ENCODE measurements at places on chromosomes 11 and 22. TPM values are rescaled to one million over a fixed set of nuclear protein-coding genes. Genes with fewer than 3 reads are reported as not detected.

The CRYBB3 gene
- total RNA-seq: 0.40 TPM

The TMEM25 gene
- total RNA-seq: 5.3 TPM

The ACR gene
- total RNA-seq: not detected

The NXPE4 gene
- total RNA-seq: not detected

DNA sequence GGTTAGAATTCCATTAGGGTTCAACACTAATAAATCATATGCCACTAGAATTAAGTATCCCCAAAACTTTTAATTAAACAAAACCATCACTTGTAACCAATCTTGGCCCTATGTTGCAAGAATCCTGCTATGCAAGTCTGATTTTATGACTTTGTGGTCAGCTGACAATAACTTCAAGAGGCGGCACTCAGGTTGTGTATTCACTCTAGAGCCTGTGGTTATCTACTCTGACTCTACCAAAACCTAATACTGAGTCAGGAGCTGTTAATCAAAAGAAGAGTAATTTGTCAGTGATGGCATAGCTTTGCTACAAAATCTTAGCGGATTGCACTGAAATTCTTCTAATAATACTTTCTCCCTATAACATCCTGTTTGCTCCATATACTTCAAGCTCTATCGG lies 253.7 kb downstream of the AASDHPPT start:
- H3K27ac ChIP-seq: no peak overlapping the region
- no peaks in the 10 kb centered on the region for H3K4me1 ChIP-seq
- no peaks in the 10 kb centered on the region for H3K36me3 ChIP-seq
- no peak overlapping the region for H3K4me3 ChIP-seq
- H3K27me3 ChIP-seq: no peaks in the 10 kb centered on the region

- H3K27ac ChIP-seq: no peak overlapping the region
- peaks cover 28% of the 10 kb centered on the region for H3K4me1 ChIP-seq
- peaks cover 9% of the 10 kb centered on the region for H3K36me3 ChIP-seq
- DNase-seq: no peak
These were observed 8.2 kb downstream of the ALX4 start for GRCh38 chr11:44301564-44302271.

GRCh38 chr22:34111210-34111824 lies 191.0 kb upstream of the LARGE1 start:
- H3K4me1 ChIP-seq: no peaks in the 10 kb centered on the region
- no peak for DNase-seq
- H3K4me3 ChIP-seq: no peak overlapping the region

DNA sequence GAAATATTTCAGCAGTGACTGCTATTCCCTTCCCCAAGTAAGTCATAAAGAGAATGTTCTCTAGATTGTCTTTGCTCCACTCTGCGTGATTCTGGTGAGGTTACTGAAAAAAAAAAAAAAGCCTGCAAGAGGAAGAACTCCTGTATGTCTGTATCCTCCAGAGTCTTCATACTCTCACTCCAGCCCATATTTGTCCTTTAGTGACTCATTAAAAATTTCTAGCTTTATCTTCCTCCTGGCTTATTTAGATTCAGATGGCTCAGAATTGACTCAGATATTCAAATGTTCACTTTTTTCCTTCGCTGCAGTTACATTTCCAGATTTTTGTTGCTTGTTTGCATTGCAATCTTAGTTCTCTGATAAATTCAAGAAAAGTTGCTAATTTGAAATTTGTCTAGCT lies 76.3 kb upstream of the CNTN5 start:
- H3K36me3 ChIP-seq: no peaks in the 10 kb centered on the region
- H3K4me1 ChIP-seq: no peaks in the 10 kb centered on the region
- DNase-seq: no peak
- no peaks in the 10 kb centered on the region for H3K27me3 ChIP-seq
- H3K27ac ChIP-seq: no peak overlapping the region
- H3K4me3 ChIP-seq: no peak overlapping the region

DNA sequence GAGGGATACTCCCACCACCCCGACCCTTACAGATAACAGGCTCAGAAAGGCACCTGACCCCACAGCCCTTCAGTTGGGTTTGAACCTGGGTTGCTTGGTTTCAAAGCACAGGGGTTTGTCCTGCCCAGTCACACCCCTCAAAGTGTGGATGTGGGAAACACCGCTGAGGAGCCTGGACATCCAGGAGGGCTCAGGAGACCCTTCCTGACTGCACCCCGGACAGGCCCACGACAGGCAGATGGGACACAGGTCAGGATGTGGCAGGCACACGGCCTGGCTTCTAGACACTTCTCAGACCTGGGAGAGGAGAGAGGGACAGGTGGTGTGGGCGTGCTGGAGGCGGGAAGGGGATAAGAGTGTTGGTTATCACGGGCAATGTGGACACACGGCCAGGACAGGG lies 932.3 kb downstream of the BRD1 start:
- no peak for DNase-seq
- no peaks in the 10 kb centered on the region for H3K36me3 ChIP-seq
- H3K4me3 ChIP-seq: no peak overlapping the region
- H3K27me3 ChIP-seq: no peaks in the 10 kb centered on the region

DNA sequence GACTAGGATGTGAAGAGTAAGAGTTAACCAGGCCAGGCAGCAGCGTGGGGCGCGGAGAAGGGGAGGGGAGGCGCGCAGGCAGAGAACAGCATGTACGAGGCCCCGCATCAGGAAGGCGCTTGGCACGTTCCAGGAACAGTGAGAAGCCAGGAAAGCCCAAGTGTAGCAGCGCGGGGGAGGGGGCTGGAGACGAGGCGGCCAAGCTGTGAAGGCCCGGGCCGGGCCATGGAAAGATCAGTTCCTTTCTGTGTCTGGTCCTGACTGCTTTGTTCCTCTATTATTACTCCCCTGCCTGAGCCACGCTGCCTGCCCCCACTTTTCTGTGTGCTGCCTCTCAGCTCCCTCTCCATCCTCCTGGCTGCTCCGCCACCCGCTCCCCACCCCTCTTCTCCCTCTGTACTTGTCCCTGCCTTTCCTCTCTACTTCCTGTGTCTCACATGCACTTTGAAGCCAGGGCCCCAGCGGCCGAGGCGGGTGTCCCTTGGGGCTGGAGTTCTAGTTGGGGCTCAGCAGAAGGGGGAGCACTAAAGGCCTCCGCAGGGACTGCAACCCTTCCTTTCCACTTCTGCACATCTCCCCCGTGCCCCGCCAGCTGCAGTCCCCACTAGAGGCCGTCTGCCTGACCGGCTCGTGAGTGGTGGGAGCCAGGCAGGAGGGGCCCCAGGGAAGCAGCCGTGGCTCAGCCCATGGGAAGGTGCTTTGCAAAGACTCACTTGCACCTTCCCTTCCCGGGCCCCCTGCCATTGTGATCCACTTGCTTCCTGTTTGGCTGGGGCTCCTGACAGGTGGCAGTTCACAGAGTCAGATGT lies 63.7 kb downstream of the PRDM11 start:
- H3K36me3 ChIP-seq: no peaks in the 10 kb centered on the region
- H3K4me1 ChIP-seq: peaks cover 3% of the 10 kb centered on the region
- DNase-seq: no peak
- no peaks in the 10 kb centered on the region for H3K27me3 ChIP-seq
